Vagina (tissue), 2 donors: ENCODE measurements at places on chromosomes 7 and 10. TPM values are rescaled to one million over a fixed set of nuclear protein-coding genes. Genes with fewer than 3 reads are reported as not detected.

- no peak for DNase-seq
Measured at GRCh38 chr7:55349121-55349520, 16.0 kb upstream of the LANCL2 start.

Gene PITRM1
- total RNA-seq = 58.9 TPM

DNA sequence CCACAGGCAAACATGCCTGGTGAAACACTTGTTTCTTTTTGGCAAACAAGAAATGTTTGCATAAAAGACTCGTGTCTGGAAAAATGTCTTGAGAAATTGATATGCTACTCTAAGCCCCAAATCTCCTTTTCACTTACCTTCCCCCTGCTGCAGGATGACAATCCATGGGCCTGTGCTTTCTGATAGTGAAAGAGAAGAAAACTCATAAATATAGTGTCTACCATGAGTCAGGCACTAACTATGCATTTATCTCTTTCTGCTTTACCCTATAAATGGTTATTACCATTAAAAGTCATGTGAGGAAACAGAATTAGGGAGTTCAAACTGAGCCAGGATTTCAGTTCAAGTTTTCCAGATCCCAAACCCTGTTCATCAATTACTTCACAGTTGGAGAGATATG lies 6.6 kb upstream of the TARP start:
- DNase-seq = no peak

GRCh38 chr10:111037858-111038257 lies 39.0 kb upstream of the ADRA2A start:
- DNase-seq = no peak

Gene ANKRD61
- not detected for total RNA-seq

Gene KIF20B
- total RNA-seq = 2.5 TPM

GRCh38 chr10:3835770-3836169 lies 50.8 kb upstream of the KLF6 start:
- DNase-seq = no peak

Gene ZNF248
- total RNA-seq = 17.7 TPM

DNA sequence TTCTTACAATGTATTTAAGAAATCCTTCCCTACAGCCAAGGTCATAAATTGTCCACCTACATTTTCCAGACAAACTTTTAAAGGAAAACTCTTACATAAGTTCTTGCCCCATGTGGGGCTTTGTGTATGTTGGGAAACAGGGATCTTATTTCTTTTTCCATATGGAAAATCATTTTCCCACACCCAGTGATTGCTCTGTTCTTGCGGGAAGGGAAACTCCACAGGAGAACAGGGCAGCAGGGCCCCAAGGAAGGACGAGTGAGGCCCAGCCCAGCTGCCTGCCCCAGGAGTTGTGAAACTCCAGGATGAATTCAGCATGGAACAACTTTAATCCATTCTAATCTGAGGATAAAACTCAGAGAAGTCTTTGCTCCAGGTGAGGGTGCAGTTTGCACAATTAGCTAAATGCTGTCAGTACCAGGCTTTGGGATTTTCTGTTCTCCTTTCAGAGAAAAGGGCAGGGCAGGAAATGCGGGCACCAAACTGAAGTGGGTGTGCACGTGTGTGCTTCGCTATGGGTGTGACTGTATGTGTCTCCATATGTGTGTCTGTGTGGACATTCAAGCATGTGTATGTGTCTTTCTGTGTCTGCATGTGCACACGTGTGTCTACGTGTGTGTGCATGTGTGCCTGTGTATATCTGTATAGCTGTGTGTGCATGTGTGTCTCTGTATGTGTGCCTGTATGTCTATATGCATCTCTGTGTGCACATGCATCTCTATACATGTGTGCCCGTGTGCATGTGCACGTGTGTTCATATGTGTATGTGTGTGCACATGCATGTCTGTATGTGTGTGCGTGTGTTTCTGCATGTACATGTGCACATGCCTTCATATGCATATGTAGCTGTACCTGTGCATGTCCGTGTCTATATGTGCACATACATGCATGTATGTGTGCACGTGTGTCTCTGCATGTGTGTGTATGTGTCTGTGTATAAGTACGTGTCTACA lies 102.0 kb upstream of the FAM20C start:
- no peak for DNase-seq

DNA sequence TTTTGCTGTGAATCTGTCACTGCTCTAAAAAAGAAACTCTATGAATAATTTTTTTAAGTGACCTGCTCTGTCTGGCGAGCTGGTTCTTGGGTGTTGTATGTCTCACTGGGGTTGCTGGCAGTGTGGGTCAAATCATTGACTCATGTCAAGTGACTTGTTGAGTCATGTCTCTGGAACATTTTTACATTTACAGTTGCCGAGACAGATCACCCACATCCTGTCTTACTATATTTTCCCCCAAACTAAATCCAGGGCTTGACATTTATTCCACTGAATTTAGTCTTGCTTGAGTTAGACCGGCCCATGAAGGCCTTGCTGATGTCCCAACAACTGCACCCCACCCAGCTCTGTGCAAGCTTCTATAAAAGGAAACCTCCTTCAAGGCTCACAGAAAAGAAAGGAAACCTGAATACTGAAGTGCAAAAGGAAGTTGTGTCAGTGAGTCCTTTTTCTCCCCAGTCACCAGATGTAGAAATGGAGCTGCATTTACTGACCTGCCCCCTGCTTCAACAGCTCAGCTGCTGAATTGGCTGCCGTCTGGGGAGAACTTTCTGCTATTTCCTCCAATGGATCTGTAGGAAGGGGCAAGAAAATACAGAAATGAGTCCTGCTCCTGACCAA lies 290.3 kb downstream of the TNS3 start:
- DNase-seq = no peak

GRCh38 chr10:90167174-90168064 lies 466.0 kb downstream of the KIF20B start:
- no peak for DNase-seq

- no peak for DNase-seq
Measured at GRCh38 chr10:22453320-22453719, 108.0 kb downstream of the SPAG6 start.

Gene PRPS1L1
- total RNA-seq = not detected

Gene SPDYE2
- total RNA-seq = not detected

GRCh38 chr7:33061282-33061937 lies 1.2 kb downstream of the NT5C3A start:
- no peak for DNase-seq

GRCh38 chr7:11237742-11238141 lies 264.1 kb downstream of the PHF14 start:
- no peak for DNase-seq

Gene MAGI2
- 6.9 TPM for total RNA-seq

DNA sequence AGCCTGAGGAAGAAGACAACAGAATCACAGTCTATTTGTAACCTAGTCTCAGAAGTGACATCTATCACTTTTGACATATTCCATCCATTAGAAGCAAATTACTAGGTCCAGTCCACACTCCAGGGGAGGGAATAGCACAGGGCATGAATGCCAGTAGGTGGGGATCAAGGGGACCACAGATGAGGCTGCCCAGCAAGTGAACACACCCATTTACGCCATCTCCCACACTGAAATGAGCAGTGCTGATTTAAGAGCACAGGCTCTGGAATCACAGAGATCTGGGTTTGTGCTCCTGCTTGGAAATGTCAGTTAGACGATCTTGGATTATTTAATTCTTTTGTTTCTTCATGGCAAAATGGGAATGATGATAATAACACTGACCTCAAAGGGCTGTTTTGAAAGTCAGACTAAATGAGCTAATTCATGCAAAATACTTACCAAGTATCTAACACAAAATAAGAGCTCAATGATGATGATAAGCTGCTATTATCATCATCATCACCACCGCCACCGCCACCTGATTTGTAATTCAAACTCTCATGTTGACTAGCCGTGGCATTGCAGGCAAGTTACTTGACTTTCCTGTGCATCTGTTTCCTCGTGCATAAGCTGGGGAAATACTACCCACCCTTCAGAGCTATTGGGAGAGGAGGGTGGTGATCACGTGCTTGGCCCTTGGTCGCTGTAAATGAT lies 138.9 kb upstream of the KLF14 start:
- no peak for DNase-seq

Gene CYP3A4
- not detected for total RNA-seq

Gene FAM171A1
- total RNA-seq = 8.6 TPM

Gene CDK1
- total RNA-seq = 10.8 TPM

- DNase-seq = no peak
Measured at GRCh38 chr10:76115471-76116155, 684.2 kb downstream of the LRMDA start.

DNA sequence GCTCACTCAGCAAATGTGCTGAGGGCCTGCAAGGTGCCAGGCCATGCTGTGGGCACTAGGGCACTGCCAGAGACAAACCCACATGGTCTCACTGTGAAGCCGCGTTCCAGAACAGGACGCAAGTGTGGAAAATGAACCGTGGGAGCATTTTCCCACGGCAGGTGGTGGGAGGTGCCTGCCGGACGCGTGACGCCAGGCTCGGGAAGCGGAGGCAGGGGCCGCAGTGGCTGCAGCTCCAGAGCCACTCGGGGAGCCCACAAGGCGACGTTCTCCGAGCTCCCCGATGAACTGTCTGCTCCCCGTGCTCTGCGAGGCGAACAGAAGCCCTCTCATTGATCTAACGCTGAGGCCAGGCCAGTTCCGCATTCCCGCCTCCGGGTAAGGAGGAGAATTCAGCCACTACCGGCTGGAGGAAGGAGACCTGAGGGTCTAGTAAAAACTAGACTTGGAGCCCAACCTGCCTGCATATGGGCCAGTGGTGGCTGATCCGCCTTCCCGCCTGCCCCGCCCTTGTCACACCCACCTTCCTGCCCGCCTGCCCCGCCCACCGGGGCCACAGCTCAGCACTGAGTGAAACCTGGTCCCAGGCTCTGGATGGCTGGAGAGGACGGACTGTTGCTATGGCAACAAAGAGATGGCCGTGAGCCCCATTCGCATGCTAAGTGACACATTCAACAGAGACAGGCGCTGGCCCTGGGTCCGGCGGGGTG lies 13.1 kb downstream of the ADGRA1 start:
- DNase-seq = no peak

DNA sequence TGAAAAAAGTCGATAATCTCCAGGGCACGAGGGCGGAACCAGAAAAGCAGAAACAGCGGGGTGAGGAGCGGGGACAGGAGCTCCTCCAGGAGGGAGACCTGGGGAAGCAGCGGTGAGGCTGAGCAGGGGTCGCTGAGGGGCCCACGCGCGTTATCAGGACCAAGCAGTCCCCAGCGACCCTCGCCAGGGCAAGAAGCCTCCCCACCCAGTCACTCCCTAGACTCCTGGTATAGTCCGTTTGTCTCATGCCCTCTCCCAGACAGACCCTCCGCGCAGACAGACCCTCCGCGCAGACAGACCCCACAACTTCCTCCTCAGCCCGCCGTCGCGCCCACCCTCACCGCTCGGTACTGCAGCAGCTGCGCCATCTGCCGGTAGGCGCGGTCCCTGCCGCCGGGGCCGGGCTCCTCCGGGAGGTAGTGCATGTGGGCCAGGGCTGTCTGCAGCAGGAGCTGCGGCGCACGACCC lies 6.3 kb downstream of the ATG9B start:
- DNase-seq = no peak

DNA sequence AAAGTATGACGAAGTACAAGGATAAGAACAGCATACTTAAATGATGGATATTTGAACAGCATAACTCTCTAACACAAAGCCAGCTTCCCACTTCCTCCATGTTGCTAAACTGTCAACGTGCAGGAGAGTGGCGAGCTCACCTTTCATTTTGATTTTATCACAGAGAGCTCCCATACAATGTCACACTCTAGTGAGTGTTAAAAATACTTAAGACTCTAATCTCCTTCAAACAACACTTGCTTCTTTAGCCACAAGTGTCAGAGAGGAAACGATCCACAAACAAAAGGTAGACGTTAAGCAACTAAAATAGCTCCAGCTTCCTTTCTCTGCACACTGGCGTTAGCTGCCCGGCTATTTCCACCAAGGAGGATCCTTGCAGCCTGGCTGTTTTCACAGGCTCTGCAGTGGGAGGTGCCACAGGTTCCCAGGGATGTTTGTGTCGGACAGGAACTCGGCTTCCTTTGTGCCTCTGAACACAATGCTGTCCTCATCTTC lies 194.6 kb downstream of the COBL start:
- DNase-seq = no peak

Gene CYP3A5
- total RNA-seq = 80.3 TPM

GRCh38 chr7:106954840-106955239 lies 89.7 kb upstream of the PRKAR2B start:
- no peak for DNase-seq

GRCh38 chr7:31974351-31974750 lies 95.9 kb downstream of the PDE1C start:
- no peak for DNase-seq

GRCh38 chr7:153840861-153841260 lies 211.3 kb upstream of the DPP6 start:
- DNase-seq = no peak

- no peak for DNase-seq
Measured at GRCh38 chr10:130652544-130652943, 516.4 kb downstream of the GLRX3 start.

Gene DNA2
- total RNA-seq = 3.7 TPM

Gene TMEM196
- not detected for total RNA-seq

DNA sequence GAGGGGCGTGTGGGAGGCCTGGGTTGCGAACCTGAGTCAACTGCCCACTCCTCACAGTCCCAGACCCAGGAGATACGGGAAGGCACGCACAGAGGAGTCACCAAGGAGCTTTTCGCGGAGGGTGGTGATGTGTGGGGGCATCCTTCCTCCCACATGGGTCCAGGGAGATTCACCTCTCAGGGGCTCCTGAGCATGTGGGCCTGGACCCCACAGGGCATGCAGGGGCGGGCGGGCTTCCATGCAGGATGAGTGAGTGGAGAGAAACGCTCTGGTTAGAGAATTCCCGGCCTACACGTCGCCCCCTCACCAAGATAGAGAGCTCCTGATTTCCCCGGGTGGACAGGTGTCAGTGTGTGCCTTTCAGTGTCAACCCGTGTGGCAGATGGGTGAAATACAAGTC lies 641.7 kb upstream of the FZD8 start:
- DNase-seq = no peak

GRCh38 chr7:108442039-108442568 lies 14.1 kb downstream of the NRCAM start:
- no peak for DNase-seq

Gene DRGX
- total RNA-seq = not detected

Gene TMEM270
- total RNA-seq = not detected

DNA sequence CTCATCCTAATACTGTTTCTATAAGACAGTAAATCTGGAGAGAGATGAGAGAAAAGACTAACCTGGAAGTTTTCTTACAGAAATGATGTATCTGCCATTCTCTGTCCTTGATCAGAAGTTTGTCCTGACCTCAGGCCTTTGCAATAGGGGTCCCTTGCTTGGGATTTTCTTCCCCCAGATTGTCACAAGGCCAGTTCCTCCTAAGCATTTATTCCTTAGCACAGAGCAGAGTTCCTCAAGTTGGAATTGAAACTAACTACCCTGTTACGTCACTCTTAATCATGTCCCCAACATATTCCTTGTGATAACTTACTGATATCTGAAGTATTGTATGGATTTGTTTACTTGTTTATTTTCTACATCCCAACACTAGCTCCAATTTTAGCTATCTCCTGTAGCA lies 202.1 kb downstream of the COBL start:
- DNase-seq = no peak

Gene UCMA
- total RNA-seq = not detected

DNA sequence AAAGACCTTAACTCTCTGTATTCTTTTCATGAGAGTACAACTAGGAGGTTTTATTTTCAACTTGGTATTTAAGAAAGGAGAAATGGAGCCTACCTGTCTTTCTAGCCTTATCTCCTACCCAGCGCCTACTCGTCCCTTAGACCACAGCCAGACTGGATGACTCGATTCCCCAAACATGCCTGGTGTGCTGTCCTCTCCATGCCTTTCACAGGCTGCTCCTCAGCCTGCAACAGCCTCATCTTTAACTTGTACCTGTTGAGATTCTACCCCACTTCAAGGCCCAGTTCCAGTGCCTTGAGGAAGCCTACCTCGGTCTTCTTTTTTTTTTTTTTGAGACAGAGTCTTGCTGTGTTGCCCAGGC lies 29.4 kb downstream of the CPA1 start:
- DNase-seq = no peak
